ENCODE measurements at places on chromosomes 4 and X. TPM values are rescaled to one million over a fixed set of nuclear protein-coding genes. Genes with fewer than 3 reads are reported as not detected.

GRCh38 chr4:71765350-71765749 lies 18.5 kb downstream of the GC start:
- no peak for DNase-seq
- no peak overlapping the region for H3K4me3 ChIP-seq
- no peaks in the 10 kb centered on the region for H3K36me3 ChIP-seq
- no peaks in the 10 kb centered on the region for H3K4me1 ChIP-seq

GRCh38 chr4:159551281-159551680 lies 448.4 kb downstream of the RAPGEF2 start:
- no peaks in the 10 kb centered on the region for H3K36me3 ChIP-seq
- no peak overlapping the region for H3K4me3 ChIP-seq
- H3K27ac ChIP-seq = no peak overlapping the region
- H3K27me3 ChIP-seq = no peaks in the 10 kb centered on the region

DNA sequence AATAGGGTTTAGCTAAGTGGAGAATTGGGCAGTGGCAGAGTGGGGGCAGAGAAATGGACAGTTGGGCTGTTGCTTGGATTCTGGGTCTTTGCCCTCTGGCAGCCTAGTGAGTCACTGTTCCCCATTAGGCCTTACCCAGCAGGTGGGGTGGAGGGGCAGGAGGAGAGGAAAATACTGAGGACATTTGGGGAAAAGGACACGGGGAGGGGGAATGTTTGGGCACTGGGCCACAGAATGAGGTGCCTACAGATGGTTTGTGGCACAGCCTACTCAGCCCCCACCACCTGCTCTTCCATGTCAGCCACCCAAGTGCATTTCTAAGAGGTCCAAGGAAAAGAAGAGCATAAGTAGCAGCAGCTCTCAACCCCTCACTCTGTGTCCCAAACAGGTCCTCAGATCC lies 13.0 kb downstream of the SLC16A2 start:
- no peak overlapping the region for H3K4me3 ChIP-seq
- no peaks in the 10 kb centered on the region for H3K4me1 ChIP-seq
- DNase-seq = no peak
- no peak overlapping the region for H3K27ac ChIP-seq
- H3K27me3 ChIP-seq = no peaks in the 10 kb centered on the region

- no peaks in the 10 kb centered on the region for H3K36me3 ChIP-seq
- H3K27ac ChIP-seq = peak overlapping the region; percentile 38
- DNase-seq = no peak
- no peaks in the 10 kb centered on the region for H3K27me3 ChIP-seq
Observed at GRCh38 chr4:159101988-159102621, 774 bp upstream of the RAPGEF2 start.

DNA sequence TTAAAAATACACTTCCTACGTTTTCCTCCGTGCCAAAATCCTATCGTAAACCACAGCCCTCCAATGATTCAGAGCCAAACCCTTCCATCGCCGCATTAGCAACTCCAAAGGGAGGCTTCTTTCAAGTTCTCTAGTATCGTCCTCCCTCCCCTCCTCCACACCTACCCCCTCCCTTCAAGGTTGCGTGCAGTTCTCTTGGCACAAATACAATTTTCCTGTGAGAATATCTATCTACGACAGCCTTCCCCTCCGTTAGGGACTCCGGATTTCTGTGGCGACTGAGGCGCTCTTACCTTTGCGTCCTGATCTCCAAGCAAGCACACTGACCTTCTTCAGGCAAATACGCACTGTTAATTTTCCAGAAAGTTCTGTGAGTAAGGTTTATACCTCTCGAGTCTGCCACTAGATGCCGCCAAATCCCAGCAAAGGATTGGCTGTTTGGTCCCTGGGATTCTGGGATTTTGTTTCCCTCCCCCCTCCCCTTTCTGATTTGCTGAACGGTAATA lies 1.2 kb upstream of the MORF4L2 start:
- peaks cover 23% of the 10 kb centered on the region for H3K36me3 ChIP-seq
- no peaks in the 10 kb centered on the region for H3K27me3 ChIP-seq
- H3K27ac ChIP-seq = peak overlapping the region; percentile 99
- H3K4me3 ChIP-seq = peak overlapping the region; percentile 51

- H3K4me3 ChIP-seq = peak overlapping the region; percentile 37
- peak overlapping the region; percentile 99 for H3K27ac ChIP-seq
- peaks cover 46% of the 10 kb centered on the region for H3K36me3 ChIP-seq
- peak; percentile 54 for DNase-seq
Observed at GRCh38 chr4:40238008-40238699, 41.3 kb downstream of the RHOH start.

DNA sequence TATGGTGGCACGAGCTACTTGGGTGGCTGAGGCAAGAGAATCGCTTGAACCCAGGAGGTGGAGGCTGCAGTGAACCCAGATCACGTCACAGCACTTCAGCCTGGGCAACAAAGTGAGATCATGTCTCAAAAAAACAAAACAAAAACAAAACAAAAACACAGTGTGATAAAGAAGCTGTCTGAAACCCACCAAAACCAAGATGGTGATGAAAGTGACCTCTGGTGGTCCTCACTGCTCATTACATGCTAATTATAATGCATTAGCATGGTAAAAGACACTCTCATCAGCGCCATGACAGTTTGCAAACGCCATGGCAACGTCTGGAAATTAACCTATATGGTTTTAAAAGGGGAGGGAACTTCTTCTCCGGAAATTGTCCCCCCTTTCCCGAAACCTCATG lies 29.4 kb upstream of the OPHN1 start:
- H3K27ac ChIP-seq = peak overlapping the region; percentile 47
- H3K36me3 ChIP-seq = no peaks in the 10 kb centered on the region
- H3K4me3 ChIP-seq = no peak overlapping the region
- no peaks in the 10 kb centered on the region for H3K4me1 ChIP-seq

DNA sequence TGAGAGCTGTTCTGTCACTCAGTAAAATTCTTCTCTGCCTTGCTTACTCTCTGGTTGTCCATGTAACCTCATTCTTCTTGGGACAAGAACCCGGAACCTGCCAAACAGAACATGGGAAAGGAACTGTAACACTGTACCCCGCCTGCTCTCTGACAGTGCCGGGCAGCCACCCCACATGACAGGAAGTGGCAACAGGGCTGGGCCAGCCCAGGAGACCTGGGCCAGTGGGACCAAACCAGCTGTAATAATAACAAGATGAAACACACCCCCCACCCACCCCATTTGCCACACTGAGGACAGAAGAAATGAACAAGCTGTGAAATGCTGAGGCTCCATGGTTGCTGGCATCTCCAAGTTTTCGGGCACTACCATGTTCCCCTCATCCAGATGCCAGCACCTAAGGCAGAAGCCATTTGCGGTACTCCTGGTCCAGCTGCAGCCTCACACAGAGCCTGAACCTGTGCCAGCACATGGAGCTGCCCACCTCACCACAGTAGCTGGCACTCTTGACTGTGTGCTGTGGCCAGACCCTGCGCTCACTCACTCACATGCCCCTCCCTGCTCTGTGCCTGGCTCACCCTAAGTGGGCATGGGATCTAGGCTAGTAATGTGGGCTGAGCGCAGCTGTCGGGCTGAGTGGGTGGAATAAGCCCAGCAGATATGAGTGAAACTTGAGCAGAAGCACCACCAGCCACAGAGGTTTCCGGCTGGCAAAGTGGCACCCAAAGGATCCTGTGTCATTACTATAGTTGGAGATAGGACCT lies 126.2 kb upstream of the UGT8 start:
- no peak for DNase-seq
- H3K4me3 ChIP-seq = no peak overlapping the region
- H3K36me3 ChIP-seq = no peaks in the 10 kb centered on the region
- no peaks in the 10 kb centered on the region for H3K4me1 ChIP-seq
- no peaks in the 10 kb centered on the region for H3K27me3 ChIP-seq

DNA sequence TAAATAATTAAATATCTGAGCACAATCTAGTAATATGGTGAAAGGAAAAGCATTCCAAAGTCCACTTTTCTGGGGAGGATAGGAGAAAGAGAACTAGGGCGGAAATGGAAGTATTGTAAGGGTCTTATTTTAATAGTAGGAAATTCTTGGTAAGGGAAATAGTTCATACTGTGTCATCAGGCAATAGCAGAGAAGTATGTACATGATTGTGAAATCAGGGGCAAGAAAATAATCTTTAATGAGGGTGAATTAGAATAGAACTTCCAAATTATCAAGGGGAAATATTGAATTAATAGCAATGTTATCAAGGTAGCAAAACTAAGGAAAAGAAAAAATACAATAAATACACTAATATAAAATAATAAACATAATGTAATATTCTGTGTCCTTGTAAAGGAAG lies 14.8 kb downstream of the GIMD1 start:
- H3K27ac ChIP-seq = no peak overlapping the region
- peaks cover 8% of the 10 kb centered on the region for H3K36me3 ChIP-seq
- H3K4me3 ChIP-seq = no peak overlapping the region

DNA sequence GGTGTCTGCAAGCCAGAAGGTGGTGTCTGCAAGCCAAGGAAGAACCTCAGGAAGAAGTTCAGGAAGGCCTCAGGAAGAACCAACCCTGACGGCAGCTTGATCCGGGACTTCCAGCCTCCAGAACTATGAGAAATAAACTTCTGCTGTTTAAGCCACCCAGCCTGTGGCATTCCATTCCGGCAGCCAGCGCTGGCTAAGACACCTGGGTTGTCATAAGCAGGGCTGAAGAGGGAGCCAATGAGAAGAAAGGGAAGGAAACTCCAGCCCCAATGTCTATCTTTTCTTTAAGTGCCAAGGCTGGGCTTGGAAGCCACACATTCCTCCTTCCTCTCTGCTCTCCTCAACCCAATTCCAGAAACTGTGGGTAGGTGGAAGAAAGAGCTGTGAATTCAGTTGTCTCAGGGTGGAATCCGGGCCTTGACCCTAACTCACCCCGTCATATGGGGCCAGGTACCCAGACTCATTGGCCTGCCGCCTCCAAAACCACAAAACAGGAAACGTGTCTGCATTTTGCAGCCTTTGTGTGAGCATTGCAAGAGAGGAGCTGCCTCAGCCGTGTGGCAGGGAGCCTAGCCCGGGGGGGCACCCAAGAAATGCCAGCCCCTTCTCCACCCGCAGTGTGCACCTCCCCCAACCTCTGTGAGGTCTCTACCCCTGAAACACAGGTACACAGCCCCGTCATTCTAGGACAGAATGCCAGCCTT lies 26.8 kb downstream of the CRMP1 start:
- H3K27me3 ChIP-seq = peaks cover 50% of the 10 kb centered on the region
- H3K4me1 ChIP-seq = no peaks in the 10 kb centered on the region
- no peak overlapping the region for H3K4me3 ChIP-seq
- no peak overlapping the region for H3K27ac ChIP-seq
- no peaks in the 10 kb centered on the region for H3K36me3 ChIP-seq

The SPANXA2 gene
- total RNA-seq = not detected

The HERC5 gene
- 0.18 TPM for total RNA-seq

The KLF3 gene
- 47.2 TPM for total RNA-seq

The MTNR1A gene
- total RNA-seq = not detected
